Esophagus mucosa (tissue), 1 donor: ENCODE measurements at places on chromosomes 7 and 10. TPM values are rescaled to one million over a fixed set of nuclear protein-coding genes. Genes with fewer than 3 reads are reported as not detected.

The PTN gene
- total RNA-seq: 28.6 TPM

The EPO gene
- not detected for total RNA-seq

The FGL2 gene
- 1.6 TPM for total RNA-seq

The CLRN3 gene
- total RNA-seq: not detected

The EPHB6 gene
- 18.1 TPM for total RNA-seq

The CDC14C gene
- not detected for total RNA-seq

The FAM25C gene
- total RNA-seq: not detected

The SH2D4B gene
- 0.04 TPM for total RNA-seq

The ENTPD7 gene
- total RNA-seq: 16.0 TPM

The KIAA1217 gene
- 69.4 TPM for total RNA-seq

The APBB1IP gene
- total RNA-seq: 1.4 TPM

The PKD2L1 gene
- not detected for total RNA-seq

The PNLIPRP1 gene
- total RNA-seq: not detected

The PDE1C gene
- total RNA-seq: 0.72 TPM

The CPVL gene
- total RNA-seq: 5.0 TPM

The ICA1 gene
- 9.4 TPM for total RNA-seq

The NAT16 gene
- not detected for total RNA-seq
